ENCODE measurements at places on chromosomes 2 and 18. TPM values are rescaled to one million over a fixed set of nuclear protein-coding genes. Genes with fewer than 3 reads are reported as not detected.

- DNase-seq: no peak
These were observed 135.9 kb upstream of the ARL4C start for GRCh38 chr2:234632527-234633391.

- DNase-seq: no peak
These were observed 17.5 kb downstream of the STAT1 start for GRCh38 chr2:190996338-190996946.

DNA sequence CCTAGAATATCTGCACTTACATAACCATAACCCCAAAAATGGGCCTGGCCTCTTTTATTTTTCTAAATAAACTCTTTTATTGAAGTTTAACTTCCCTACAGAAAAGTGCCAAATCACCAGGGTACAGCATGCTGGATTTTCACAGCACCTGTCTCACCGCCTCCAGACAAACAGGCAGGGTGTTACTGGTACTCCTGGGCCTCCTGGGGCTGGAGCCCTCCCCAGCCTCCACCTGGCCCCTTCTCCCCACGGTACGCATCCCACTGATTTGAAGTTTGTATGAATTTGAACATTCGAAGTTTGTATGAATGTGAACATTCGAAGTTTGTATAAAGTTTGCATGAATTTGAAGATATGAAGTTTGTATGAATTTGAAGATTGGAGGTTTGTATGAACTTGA is 232.1 kb downstream of the NDUFA10 start:
- DNase-seq: no peak

The REG1B gene
- not detected for total RNA-seq

DNA sequence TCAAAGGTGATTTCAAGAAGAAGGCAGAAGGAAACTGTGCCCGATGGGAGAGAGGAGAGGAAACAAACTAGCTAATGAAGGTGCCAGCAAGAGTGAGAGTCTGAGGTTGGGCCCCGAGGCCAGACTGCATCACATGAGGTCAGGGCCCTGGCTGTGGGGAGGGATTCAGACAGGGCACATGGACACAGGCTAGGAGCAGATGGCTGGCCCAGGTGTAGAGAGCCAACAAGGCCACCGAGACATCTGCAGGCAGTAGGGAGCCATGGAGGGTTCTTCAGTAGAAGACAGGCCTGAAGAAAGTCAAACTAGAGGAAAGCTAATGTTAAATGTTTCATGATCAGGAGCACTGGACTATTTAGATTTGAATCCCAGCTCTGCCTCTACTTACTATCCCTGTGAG is 755.0 kb upstream of the RAB6C start:
- DNase-seq: no peak

GRCh38 chr2:20879221-20879620 is 56.3 kb upstream of the LDAH start:
- DNase-seq: no peak

- DNase-seq: no peak
These were observed 620 bp upstream of the SLC9A2 start for GRCh38 chr2:102618452-102619413.

GRCh38 chr2:238864207-238865014 is 16.5 kb downstream of the TWIST2 start:
- DNase-seq: peak; percentile 86

- DNase-seq: no peak
These were observed 248.8 kb downstream of the MREG start for GRCh38 chr2:215764441-215765048.

The MEP1B gene
- 0.13 TPM for total RNA-seq

GRCh38 chr2:10716581-10716980 is 4.8 kb upstream of the ATP6V1C2 start:
- no peak for DNase-seq

The DNAJC5G gene
- total RNA-seq: 1.6 TPM
